ENCODE measurements at places on chromosomes 13 and 19.
A peak's percentile ranks its signal among the peaks of the same experiment; 100 is the strongest.

DNA sequence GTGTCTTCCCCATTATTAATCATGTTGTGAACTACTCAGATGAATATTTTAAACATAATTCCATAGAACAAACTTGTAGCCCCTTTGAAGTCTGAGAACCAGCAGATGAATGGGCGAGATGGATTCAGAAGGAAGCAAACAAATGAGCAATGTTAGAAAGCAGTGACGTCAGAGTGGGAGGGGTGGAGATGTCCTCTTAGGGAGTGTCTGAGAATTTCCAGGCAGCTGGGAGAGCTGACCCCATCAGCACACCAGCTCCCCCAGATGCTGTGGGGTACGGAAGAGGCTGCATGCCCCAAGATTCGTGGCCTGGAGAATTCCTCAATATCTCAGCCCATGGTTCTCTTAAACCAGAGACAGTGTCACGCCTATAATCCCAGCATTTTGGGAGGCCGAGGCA lies 68.6 kb downstream of the DPF1 start:
- DNase-seq: no peak

GRCh38 chr13:77725071-77725470 lies 27.6 kb downstream of the SLAIN1 start:
- peak; percentile 22 for DNase-seq

- no peak for DNase-seq
Observed at GRCh38 chr13:19178901-19179593, 2.6 kb downstream of the TUBA3C start.

GRCh38 chr13:98650396-98651107 lies 73.6 kb upstream of the STK24 start:
- DNase-seq: no peak

- DNase-seq: peak; percentile 13
Observed at GRCh38 chr13:71460211-71460610, 406.8 kb downstream of the DACH1 start.

- DNase-seq: peak; percentile 56
Observed at GRCh38 chr13:113759525-113760137, 605 bp downstream of the TMEM255B start.

- peak; percentile 55 for DNase-seq
Observed at GRCh38 chr19:17205237-17206140, 9.7 kb upstream of the USE1 start.

DNA sequence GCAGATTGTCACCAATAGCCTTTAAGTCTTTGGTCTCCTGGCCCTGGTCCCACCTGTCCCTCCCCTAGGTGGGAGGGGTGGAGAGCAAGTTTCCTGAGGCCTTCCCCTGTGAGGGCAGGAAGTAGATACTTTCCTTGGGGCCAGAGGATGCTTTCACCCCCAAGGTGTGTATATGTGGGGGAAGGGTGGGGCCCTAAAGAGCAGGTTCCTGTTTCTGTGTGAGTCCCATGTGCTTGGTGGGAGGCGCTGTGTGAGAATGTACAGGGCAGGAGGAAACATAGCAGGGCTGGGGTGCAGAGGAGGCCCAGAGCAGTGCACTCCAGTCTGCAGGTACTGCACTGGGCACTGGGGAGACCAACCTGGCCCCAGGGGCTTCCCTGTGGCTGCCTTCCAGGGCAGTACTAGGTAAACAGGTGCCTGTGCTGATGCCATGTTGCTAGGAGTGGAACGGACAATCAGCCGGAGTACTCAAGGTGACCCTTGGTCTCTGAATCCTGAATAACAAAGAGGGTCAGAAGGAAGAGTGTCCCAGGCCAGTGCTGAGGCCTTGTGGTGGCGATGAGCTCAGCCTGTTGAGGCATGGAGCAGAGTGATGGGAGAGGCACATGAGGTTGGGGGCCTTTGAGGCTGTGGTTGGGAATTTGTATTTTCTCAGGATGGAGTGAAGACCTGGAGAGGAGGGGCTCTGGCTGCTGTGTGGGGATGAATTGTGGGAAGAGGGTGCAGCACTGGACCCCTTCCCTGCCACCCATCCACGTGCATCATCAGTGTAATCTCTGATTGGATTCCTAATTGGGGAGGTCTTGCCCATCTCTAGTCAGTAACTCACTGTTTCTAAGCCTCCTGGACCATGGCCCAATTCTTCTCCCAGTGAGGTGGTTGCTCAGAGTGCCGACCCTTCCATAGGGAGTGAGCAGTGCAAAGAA lies 5.1 kb downstream of the EGLN2 start:
- peak; percentile 51 for DNase-seq

GRCh38 chr19:31532034-31532433 lies 182.8 kb upstream of the TSHZ3 start:
- no peak for DNase-seq

DNA sequence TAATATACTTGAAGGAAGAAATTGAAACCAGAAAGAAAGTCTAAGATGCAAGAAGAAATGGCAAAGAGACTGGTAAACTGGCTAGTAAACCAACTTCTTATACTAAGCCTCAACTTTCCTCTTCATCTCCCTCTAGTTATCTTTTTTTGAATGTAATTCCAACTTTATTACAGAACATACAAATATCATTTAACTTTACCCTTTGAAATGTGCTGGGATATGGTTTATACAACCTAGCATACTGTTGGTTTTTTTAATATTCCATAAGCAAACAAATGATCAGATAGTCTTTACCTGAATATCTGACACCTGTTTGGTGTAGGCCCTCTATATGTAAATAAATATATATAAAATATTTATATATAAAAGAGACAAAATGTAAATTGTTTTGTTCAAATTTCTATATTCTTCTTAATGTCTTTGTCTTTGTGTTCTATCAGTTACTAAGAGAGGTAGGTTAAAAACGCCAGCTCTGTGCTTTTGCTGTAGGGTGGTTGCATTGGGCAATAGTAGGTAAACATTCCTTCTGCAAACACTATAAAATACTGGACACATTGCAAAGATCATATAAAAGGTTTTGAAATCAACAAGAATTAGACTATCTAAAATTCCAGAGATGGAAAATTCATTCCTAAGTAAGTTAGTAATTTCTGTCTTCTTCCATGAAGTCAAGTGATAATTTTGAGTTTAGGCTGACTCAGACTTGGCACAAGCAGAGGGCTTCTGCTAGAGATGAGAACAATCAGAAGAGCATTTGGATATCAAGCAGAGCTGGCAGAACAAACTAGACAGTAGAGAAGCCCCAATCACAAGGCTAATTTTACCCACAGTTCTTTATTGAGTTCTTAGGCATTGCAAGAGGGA lies 383.3 kb downstream of the RFC3 start:
- DNase-seq: no peak

- peak; percentile 61 for DNase-seq
Observed at GRCh38 chr13:88162076-88162702, 491.0 kb downstream of the SLITRK5 start.

DNA sequence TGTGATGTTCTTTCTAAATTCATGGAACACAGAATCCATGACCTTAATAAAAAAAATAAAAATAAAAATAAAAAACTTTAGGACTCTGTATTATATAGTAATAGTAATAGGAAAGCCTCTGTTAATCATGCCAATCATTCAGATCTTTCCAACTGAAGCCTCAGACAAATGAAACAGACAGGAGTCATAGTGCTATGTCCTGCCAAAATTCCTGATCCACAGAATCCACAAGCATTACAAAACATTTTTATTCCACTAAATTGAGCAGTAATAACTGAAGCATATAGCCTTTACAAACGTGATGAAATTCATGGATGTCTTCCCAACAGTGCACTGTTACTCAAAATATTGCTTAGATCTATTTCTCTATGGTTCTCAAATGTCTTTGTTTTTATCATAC lies 820.6 kb upstream of the PCDH9 start:
- no peak for DNase-seq

DNA sequence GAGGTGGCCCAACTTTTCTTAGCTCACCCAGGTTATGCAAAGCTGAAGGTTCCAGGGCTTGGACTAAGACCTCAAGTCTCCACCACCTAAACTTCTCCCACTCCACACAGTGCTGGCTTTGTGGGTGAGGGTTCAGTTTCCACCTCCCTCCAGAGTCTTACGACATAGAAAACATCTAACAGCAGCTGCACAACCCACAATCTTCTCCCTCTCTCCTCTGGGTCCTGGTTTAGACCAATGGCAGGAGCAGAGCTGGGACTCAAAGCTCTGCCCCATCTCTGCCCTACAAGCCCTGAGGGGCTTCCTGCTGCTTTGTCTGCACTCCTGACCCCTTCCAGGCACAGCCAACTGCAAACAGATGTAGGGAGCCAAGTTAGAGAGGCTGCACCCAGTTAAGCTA lies 16.0 kb downstream of the IRGC start:
- peak; percentile 13 for DNase-seq

- DNase-seq: peak; percentile 26
Observed at GRCh38 chr19:3603121-3603811, 3.4 kb downstream of the TBXA2R start.

DNA sequence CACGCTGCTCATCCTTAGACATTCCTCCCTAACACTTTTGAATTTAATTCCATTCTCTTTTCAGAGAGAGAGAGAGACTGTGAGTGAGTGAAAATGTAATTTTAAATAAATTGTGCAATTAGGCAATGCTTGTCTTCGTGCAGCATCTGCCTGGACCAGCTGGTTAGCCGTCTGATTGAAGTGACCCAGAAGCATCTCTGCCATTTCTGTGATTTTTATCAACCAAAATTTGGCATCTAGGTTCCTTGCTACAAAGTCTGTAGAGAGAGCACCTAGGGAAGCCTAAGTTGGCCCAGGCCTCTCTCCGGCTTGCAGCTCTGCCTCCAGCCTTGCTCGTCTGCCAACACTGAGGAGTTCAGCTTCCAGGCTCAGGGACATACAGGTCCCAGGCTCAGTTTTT lies 138.6 kb upstream of the GPR12 start:
- no peak for DNase-seq

- no peak for DNase-seq
Observed at GRCh38 chr13:42786715-42787114, 5.3 kb downstream of the FAM216B start.

GRCh38 chr13:35549481-35549880 lies 73.0 kb upstream of the MAB21L1 start:
- DNase-seq: peak; percentile 34

DNA sequence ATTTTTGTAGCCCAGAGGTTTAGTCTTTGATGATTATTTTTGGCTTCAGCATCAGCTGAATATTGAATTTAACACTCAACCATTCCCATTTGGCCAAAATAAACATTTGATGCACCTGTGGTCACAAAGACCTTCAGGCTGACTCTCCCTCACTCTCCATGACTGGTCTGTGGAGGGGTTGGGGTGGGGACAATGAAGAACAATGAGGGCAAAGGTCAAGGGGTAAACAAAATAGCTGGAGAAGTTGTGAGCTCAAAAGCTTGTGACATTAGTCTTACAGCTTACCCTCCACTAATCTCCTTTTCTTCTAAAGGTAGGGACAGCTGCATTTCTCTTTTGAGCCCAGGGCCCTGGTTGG lies 86.9 kb downstream of the SLC15A1 start:
- no peak for DNase-seq

- DNase-seq: no peak
Observed at GRCh38 chr13:46012404-46012803, 40.1 kb downstream of the ZC3H13 start.

- DNase-seq: peak; percentile 40
Observed at GRCh38 chr19:19262190-19263057, 10.7 kb downstream of the TM6SF2 start.

GRCh38 chr19:41698746-41699230 lies 9.6 kb upstream of the CEACAM5 start:
- DNase-seq: peak; percentile 60

DNA sequence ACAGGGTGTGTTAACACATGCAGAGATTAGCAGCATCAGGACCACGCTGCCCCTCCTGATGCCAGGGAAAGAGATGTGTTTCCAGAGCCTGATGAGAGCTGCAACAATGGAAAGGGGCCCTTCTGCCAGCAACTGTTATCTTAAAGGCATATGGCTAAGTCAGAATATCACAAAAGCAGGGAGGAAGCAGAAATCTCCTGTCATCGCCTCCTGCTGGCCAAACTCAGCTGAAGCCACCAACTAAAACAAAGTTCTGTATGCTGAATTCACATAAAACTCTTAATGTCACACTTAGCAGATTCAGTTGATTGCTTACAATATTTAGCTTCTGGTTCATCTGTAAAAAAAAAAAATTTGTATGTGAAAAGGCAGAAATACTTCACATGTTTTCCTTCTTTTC lies 178.2 kb downstream of the GPC5 start:
- DNase-seq: peak; percentile 15

DNA sequence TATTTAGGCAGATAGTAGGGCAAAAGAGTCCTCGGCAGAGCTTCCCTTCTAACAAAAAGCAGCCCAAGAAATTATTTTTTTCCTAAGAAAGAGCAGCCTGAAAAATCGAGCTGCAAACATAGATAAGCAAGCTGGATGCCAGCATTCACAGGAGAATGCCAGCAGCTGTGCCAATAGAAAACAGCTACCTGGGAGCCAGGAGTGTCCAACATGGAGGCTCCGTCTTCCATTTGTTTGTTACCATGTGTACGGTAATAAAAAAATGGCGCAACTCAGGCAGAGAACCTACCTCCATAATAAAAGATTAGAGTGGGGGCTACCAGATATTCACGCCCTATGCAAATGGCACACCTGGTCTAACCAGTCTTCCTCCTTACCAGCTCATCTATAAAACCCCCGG lies 77.6 kb upstream of the IPO5 start:
- DNase-seq: no peak

DNA sequence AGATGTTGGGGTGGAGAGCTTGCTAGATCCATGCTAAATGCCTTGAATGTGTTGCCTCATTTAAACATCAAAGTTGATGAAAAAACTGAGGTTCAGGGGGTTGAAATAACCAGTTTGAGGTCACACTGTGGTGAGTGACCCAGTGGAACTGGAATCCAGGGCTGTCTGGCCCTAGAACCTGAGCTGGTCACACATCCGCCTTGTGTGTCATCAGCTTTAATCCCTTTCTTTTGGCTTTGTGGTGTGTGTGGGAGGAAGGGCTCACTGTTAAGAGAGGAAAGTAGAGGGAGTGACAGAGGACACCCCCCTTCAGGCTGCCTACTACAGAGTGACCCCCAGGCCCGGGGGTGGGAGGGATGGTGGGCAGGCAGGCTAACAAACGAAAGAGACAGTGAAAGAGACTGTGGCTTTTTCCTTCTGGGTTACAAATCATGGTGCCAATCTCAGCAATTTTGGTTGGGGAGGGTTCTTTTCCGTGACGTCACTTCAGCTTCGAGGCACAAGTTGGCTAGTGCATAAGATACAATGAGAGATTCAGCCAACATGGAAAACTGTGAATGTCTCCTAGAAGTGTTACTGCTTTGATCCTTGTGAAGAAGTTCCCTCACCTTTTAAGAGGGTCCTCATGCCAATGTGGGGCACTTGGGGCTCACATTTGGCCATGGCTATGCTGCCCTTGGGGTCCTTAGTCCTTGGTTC lies 164.9 kb downstream of the DLEU7 start:
- no peak for DNase-seq

All from NCI-H69 (cell line).